ENCODE measurements at places on chromosomes 7 and 10.

DNA sequence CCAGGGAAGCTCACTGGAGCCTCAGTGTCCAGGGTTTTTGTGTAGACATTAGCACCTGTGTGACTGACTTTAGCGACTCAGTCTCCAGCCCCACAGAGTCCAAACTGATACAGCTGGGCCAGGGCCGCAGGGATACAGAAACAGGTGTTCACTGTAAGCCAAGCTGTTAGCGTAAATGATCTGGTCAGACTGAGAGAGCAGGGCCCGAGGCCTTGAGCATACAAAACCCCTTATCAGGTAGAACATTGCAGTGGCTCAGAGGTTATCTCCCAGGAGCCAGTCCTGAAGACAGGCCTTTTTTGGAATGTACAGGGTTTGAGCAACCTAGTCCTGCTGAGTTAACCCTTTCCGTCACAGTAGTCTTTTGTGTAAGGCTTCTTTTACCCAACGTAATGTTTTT, 25.0 kb downstream of the LHPP start:
- DNase-seq: no peak

DNA sequence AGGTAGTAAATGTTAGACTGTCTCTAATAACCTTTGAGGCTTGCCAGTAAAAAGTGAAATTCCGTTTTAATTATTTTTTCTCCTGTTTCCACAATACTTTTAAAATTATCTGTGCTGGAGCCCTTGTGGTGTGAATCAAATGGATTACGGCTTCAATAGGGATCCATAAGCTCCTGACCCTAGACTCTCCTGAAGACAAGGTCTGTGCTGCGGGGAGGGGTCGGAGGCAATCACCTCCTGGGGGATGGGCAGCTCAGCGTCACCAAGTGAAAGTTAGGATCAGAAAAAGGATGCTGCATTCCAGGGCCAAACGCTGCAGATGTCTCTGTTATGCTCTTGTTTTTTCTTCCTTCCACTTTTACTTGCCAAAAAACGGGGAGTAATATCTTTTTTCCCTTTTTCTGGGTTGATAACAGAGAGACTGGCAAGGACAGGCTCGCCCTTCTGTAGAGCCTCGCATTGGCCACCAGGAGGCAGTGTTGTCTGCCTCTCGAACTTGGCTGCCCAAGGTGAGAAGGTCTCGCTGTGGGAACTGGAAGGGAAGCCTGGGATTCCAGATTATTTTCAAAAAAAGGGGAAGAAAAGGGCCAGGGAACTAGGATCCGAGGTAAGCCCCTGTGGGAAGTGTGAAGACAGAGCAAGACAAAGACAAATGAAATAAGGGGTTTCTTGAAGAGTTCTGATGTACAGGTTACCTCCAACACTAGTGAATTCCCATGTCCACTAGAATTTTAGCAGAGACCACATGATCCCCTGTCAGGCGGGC, 621.9 kb downstream of the ACTR3B start:
- no peak for DNase-seq

GRCh38 chr7:126803990-126804389, 448.8 kb downstream of the GRM8 start:
- no peak for DNase-seq

DNA sequence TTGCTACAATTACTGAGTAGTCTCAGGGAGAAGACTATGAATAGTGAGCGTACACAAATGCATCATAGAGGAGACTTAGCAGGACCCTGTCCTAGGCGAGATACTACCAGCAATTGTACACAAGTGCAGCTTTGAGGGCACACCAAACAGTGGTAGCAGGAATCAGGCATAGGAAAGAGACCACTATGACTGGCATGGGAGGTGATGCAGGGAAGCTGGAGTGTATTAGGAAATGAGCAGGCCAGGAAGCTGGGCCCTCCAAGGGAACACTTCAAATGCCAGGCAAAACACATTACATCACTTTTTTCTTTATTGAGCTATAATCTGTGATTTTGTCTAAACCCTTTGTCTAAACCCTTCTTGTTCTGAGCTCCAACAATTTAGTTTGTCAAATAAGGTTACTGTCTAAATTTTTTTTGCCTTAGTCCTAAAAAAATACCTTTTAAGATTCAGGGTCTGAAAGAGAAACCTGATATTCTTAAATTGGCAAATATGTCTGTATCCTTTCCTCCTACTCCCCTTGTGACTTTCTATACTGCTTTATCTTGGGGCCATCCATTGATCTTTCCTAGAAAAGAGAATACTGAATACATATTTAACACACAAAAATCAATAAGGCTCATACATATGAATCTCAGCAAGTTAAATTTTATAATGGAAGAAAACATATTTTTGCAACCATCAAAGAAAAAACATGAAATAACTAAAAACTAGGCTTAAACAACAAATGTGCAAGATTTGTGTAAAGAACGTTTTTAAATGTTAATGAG, 193.8 kb upstream of the PHYHIPL start:
- no peak for DNase-seq

GRCh38 chr10:128614016-128614605, 487.9 kb upstream of the MKI67 start:
- no peak for DNase-seq

DNA sequence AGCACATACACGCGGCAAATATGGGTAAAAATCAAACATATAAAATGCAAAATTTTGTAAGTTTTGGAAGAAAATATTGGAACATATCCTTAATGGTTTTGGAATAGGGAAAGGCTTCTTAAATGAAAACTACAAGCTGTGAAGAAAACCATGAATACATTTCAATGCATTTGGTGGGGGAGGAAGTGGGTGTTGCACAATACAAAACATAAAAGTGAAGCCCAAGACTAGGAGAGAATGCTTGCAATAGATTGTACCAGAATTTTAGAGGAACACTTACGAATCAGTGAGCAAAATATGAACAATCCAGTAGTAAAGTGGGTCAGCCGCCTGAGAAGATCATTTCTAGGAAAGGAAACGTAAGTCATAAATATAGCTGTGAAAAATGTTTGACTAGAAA, 322.6 kb upstream of the MKI67 start:
- DNase-seq: no peak

GRCh38 chr7:131899271-131900030, 343.0 kb upstream of the PODXL start:
- DNase-seq: no peak

DNA sequence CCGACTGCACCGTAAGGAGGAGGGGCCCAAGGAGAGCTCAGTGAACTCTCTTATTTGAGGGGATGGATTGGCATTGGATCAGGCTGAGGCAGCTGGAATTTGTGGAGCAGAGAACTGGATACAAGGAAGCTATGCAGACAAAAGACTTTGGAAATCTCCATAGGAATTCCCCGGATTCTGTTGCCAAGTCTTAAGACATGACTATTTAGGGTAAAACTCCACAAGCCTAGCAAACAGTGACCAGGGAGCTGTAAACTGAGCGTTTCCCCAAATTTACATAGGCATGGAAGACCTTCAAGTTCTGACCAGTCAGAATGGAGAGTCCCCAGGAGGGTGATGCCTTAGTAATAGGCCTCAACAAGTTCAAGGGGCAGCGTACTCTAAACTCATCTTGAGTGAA, 82.5 kb upstream of the PCBD1 start:
- DNase-seq: no peak

DNA sequence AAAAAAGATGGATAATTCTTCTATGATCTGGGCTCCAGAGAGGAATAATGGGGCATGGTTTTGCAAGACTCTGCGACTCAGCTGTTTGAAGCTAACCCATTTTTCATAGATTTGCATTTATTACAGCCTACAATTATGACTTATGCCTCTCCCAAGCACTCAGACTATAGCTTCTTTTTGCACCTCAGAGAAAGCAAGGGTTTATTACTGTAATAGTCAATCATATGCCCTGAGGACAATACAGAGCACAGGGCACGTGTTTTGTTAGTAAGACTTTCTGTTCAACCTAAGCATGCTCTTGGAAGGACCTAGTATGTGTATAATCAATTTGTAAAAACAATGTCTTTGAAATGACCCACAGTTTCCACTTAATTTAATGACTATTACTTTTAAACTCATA, 221.2 kb downstream of the PARD3 start:
- DNase-seq: no peak

- DNase-seq: no peak
These were observed 30.1 kb downstream of the TNS3 start for GRCh38 chr7:47551668-47552440.

GRCh38 chr7:44757739-44758138, 9.1 kb downstream of the ZMIZ2 start:
- DNase-seq: no peak

DNA sequence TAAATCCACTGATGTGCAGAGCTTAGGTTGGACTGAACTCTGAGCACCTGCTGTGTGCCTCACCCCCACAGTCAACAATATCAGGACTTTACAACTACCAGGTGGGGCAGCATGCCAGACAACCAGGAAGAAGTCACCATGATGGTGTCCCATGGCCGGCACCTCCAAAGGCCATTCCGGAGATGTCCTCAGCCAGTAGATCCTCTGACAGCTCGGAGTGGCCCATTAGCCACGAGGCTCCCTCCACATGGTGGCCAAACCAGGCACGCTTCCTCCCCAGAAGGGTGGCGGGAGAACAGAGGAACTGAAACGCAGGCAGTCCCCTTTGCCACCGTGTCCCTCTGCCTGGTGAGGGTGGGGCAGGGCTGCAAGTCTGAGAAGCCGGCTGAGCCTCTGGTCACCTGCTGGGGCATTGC, 390.0 kb downstream of the TNS3 start:
- peak; percentile 14 for DNase-seq

Measured in hypothalamus (tissue), 51 donors.